ENCODE measurements at places on chromosomes 4 and X.

DNA sequence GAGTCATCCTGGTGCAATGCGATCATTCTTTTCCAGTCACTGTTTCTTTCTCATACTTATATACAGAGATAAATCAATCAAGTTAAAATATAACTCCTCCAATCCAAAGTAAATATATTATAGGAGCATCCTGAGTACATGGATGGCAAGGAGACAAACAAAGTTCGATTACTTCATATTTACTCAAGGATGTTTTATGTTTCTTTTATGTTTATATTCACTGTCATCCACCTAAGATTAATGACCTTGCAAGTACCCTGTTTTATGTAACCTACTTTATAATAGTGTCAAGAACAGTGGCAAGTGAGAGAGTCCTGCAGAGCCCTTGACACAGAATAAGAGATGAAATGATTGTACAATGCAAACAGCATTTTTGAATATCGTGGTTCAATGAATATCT, at the start of gene UGT2B11:
UGT2B11 (minus strand) TSS at position 33 of the 400 bp plus-strand sequence; CDS start at position 7, 26 bp downstream.
- no peak for DNase-seq

- no peak for DNase-seq
Measured at GRCh38 chr4:108804648-108805273, 41.9 kb upstream of the ETNPPL start.

DNA sequence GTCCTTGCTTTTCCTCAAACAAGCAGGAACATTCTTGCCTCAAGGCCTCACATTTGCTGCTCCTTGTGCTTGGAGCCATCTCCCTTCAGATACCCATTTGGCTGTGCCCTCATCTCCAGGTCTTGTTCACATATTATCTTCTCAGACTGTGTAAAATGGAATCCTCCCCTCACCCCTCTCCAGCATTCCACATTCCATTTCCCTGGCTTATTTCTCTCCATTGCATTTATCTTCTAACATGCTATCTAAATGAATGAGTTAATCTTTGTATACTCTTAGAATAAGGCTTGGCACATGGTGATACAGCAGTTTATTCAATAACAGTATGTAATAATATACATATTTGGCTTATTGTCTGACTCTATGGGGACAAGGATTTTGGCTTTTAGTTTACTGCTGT, 8.8 kb upstream of the GALNT7 start:
- DNase-seq: no peak

GRCh38 chr4:156763511-156763910, 208.1 kb downstream of the PDGFC start:
- no peak for DNase-seq

DNA sequence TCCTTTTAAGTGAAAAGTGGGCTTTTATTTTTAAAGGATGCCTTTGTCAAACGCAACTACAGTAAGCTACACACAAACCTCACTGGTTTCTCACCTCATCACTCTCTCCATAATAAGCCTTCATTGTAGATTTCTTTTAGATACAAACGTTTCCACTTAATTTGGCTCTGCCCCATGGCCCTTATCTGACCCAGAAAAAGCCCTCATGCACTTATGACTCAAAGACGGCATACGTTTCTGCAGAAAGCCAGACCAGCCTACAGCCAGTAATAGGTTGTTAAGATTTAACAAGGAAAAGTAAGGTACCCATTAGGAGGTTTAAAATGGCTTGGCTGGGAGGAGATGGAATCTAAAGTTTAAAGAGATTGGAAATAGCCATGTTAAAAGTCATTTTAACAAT, 914.6 kb upstream of the INTU start:
- DNase-seq: no peak

DNA sequence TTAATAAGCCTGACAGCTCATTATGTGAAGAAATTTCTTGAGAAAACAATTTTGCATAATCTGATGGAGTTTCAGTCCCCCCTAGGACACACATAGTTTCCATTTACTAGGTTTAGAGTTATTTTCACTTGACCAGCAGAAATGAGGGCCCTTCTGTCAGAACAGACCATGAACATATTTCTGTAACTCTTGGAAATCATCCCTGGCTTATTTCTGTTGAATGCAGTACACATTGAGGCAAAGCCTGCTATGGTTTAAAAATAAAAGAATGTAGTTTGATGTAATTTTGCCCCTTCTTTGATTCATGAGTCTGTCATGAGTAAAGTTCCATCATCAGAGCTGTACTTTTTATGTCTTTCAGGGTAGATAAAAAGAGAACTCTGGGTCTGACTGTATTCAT, 104.6 kb upstream of the ETNPPL start:
- no peak for DNase-seq

DNA sequence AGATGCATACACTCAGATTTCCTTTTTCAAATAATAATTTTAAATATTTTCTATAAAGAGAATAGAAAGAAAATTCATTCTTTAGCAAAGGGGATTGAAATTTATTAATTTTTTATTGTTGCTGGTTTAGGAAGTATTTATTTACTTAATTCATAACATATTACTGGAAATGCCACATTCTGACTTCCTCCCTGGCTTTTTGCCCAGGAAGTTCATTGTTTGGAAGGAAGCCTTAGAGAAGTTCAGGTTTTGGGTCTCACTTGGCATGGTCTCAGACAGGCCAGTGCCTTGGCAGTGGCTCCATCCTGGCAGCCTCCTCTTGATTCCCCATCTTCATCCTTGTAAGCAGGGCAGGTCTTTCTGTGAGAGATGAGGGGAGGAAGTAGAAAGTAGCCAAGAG, 50.5 kb downstream of the IL15 start:
- DNase-seq: no peak

GRCh38 chr4:87260477-87260876, 40.1 kb upstream of the KLHL8 start:
- DNase-seq: no peak

DNA sequence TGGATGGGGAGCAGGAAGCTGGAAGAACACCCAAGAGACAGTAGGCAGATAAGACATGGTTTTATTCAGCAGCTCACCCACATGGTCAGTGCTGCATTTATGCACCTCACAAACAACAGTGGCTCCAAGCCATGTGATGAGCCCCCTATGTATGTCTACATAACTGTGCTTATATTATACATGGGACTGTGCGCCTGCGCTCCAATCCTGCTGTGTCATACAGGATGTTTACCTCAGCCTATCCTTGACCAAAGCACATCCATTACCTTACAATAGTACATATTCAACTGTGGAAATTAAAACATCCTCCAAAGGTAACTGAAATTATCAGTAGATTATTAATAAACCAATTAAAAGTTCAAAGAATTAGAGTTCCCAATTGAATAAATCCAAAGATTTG, 44.1 kb upstream of the SGMS2 start:
- DNase-seq: no peak

GRCh38 chr4:26741491-26741871, 119.2 kb upstream of the STIM2 start:
- no peak for DNase-seq

DNA sequence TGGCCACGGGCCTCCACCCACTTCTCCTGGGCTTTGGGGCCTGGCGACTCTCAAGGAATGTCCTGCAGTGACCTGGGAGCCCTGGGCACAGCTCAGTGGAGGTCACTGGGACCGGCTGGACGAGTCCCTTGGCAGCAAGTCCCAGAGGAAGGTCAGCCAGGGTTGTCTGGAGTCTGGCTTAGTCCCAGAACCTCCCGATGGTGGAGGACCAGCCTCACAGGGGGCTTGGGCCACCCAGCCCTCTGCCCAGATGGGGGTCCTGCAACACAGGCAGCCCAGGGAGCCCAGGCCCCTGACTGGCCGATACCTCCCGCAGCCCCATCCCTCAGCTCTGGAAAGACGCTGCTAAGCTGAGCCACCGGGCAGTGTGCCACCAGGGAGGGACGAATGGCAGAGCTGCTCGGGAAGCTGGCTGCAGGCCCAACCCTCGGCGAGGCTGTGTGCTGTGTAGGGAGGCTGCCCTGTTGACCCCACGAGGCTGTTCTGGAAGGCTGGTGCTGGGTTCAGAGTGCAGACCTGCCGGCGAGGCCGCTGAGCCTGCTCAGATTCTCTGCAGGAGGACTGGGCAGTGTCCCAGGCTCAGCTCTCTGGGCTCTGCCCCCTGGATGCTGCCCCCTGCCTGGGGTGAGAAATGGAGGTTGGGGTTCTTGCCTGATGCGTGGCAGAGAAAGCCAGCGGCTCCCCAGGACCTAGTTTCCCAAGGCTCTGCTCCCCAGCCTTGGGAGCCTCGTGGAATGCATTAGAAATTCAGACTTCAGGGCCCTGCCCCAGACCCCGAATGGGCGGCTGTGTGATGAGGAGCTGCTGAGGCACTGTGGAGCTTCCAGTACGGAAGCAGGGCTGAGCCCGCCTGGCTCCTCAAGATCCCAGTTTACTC, 61.7 kb downstream of the ADRA2C start:
- DNase-seq: no peak

DNA sequence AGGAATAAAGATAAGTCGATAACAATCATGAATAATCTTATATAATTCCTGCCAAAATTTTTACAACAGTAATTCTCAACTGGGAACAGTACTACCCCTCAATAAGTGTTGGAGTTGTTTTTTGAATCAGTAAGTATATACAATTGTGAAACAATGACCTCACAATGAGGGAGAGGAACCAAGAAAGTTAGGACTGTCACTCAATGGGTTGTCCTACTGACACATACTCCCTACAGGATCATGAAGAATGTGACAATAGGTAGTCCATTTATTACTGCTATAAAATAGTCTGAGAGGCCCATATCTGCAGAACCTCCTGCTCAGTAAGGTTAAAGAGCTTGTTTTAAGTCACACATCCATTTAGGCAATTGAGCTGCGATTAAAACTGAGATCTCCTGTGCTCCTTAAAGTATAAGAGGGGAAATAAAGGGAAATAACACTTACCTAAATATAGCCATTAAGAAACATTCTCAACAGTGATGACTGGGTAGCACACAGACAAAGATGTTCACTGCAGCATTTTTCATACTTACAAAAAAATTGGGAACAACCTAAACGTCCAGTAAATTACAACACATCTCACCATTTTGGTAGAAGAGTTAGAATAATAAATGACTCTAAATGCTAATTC, 26.2 kb downstream of the FBXW7 start:
- DNase-seq: no peak

GRCh38 chrX:152601848-152602616, 35.7 kb upstream of the GABRQ start:
- DNase-seq: peak; percentile 5

- peak; percentile 22 for DNase-seq
Measured at GRCh38 chr4:75555294-75556164, at the start of gene ODAPH. Gene ODAPH, plus strand, starts transcription at chr4:75556066. Its CDS starts 17 bp downstream, at chr4:75556083.

GRCh38 chr4:20319825-20320612, 68.3 kb downstream of the SLIT2 start:
- no peak for DNase-seq

GRCh38 chrX:150159537-150159936, 203.6 kb upstream of the MAMLD1 start:
- DNase-seq: no peak

GRCh38 chr4:153485860-153486259, 19.7 kb downstream of the TMEM131L start:
- DNase-seq: no peak

DNA sequence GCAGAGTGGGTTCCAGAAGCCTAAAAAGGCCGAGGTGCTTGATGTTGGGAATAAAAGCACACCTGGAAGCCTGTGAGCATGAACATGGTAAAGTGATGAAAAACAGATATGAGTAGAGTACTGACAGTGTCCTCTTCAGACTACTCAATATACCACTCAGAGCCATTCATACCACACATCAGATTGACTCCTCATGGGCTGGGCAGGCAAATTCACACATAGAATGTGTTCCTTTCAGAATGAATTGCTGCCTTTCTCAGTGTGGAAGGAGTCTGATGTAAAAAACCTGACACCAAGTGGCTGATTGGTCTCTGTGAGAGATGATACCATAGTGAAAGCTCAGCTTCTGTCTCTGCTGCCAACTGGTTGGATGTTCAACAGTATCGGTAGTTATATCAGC, 442.7 kb downstream of the RAPGEF2 start:
- DNase-seq: no peak

- DNase-seq: no peak
Measured at GRCh38 chr4:7650606-7651385, 216.1 kb upstream of the PSAPL1 start.

DNA sequence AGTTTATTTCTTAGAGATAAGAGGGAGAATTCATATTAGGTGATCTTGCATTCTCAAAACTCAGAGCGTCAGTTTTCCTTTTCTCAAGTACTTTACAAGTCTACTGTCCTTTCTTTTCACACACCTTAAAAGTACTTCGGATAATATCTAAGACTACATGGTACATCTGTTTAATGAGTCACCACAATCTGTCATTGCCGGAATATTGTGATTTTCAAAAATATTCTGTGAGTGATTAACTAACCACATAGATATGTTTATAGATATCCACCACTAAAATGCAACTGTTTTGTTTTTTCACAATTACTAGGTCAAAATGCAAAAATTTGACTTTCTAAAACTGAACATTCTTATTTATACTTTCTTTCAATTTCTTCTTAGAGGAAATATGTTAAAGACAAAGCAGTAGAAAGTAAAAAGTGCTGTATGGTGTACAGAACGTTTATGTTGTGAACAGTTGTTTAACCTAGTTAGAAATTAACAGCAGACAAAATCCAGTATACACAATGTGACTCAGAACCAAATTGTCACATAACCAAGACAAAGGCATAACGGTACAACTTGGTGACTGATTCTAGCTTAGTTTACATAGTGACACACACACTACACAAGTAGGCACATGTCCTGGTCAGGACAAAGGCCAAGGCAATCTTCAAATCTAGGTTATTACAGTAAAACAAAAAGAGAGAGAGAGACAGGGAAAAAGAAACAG, 482.9 kb downstream of the NAF1 start:
- no peak for DNase-seq

DNA sequence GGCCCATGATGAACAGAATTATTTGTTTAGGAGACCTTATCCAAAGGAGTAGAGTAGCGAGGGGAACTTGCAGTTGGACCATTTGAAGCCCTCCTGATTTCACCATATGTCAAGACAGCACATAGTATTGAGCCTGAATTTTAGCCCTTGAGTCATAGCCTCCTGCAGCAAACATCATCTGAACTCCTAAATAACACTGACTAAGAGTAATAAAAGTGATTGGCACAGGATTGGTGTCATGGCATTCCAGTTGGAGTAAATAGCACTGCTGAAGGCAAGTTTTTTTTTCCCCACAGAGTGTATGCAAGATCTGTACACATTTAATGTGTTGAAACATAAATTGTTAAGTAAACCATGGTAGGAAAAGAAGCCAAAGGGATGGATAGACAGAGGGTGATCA, 89.0 kb downstream of the COMMD8 start:
- DNase-seq: no peak

GRCh38 chr4:23245203-23245832, 552.6 kb downstream of the GBA3 start:
- DNase-seq: no peak

GRCh38 chrX:867502-867901, 236.9 kb downstream of the SHOX start:
- DNase-seq: no peak

DNA sequence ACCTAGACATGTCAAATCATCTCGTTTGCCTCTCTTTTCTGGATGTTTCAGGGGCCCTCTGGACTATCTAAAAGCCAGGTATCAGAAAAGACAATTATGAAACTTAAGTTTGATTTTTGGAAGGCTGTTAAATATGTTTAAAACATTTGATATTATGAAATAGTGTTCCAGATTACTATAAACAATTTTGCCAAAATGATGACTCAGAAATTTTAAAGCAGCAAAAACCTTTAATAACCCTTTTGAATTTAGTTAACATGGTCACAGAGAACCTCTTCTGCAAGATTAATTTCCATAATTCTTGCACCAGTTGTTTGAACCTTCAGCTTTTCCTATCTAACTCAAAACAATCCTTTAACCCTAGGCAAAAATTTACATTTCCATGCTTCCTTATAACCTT, 18.8 kb upstream of the FAM47E start:
- no peak for DNase-seq

Data from stimulated activated CD4-positive, alpha-beta T cell treated with anti-CD3 and anti-CD28 coated beads, Interleukin-15, amount 100 ng/mL, for 48 hours (primary cell).